ENCODE measurements at places on chromosomes 2 and 18. TPM values are rescaled to one million over a fixed set of nuclear protein-coding genes. Genes with fewer than 3 reads are reported as not detected.
A peak's percentile ranks its signal among the peaks of the same experiment; 100 is the strongest.

Gene STPG4
- not detected for total RNA-seq

Gene SPP2
- not detected for total RNA-seq

Gene NT5C1B
- not detected for total RNA-seq

Gene PID1
- 1.3 TPM for total RNA-seq

Gene SLC38A11
- total RNA-seq = not detected

Gene FAM228B
- total RNA-seq = 7.4 TPM

Gene UNC80
- total RNA-seq = 0.34 TPM

Gene CD226
- total RNA-seq = 0.23 TPM

Gene ADAM23
- total RNA-seq = 24.3 TPM

Gene RFX8
- total RNA-seq = 0.21 TPM

DNA sequence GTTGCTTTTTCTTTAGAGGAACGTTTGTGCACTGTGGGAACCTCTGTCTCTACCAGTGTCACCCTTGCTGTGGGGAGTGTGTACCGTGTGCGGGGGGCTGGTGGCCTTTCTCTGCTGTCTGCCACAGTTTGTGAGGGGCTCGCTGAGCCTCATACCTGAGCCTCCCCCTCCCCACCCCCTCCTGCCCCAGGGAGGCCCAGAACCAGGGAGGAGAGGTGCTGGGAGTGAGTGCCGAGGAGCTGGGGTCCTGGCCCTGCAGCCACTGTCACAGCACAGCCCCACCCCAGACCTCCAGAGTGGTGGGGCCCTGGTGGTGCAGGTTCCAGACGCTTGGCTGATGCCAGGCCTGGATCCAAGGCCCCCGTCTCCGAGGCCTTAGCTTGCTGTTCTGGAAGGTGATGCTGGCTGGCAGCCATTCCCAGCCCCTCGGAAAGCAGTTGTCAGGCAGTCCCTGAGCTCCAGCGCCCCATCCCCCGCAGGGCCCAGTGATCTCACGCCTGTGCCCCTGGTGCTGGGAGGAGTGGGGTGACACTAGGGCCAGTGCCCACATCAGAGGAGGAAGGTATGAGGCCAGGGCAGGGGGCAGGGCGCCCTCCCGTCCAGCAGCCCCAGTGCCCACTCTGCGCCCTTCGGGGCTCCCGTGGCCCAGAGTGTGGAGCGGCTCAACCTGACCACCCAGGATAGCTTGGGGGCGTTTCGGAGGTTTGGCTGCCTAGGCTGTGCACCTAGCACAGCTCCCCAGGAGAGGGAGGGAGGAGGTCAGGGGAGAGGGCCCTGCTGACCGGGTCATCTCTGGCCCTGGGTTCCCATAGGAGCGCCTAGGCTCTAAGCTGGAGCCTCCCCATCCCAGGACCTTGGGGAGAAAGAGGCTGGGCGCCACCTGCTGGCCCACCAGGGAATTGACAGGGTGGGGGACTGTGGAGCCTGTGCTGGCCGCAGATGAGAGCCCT, 53.0 kb upstream of the ALPP start:
- peak; percentile 80 for DNase-seq

- no peak for DNase-seq
Measured at GRCh38 chr2:190651413-190651812, 2.5 kb downstream of the NAB1 start.

DNA sequence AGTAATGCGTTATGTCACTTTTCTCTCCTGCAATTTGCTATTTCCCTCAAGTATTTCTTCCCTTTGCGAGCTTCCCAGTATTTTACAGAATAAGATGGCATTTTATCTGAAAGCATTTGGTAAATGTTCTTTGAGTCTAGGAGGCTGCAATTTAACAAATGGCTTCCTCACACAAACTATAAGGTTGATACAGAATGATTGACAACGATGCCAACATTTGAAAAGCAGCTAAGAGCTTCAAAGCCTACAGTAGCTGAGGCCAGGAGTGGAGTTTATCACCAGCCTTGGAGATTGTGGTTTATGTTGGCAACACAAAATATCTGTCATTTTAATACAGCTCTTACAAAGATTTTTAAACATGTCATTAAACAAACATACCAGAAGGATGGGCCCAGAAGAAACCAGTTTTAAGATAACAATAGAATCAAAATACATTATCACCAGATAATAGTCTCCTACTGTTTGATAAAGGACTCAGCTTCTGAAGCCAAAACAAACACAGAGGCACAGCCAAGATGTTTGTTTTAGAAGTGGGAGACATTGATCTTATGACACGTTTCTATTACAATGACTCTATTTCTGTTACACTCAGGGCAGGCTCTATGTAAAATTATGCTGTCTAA, 711.4 kb upstream of the ACVR2A start:
- DNase-seq = no peak

DNA sequence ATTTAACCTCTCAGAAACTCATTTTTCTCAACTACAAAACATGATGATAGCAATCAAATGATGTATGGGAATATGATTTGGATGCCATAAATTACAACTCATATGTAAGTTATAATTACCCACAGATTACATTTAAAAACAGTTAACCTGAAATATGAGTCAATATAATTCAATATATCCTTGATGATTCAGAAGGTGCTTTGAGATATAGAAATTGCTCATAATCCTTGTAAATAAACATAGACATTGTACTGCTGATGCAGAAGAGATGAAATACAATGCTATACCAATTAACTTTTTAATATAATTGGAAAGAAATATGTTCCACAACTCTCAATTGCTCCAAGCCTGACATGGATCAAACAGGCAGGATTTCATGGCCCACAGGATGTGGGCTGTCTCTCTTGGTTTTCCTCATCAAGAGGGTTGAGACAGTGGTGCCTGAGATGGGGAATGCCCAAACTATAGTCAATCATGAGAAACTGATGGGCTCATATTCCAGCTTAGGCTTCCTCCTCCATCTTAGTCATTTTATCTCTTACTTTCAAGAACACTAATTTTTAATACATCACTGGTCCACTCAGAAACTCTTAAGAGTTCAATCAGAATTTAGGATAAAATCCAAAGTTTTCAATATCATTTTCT, 49.4 kb downstream of the NCKAP5 start:
- no peak for DNase-seq

DNA sequence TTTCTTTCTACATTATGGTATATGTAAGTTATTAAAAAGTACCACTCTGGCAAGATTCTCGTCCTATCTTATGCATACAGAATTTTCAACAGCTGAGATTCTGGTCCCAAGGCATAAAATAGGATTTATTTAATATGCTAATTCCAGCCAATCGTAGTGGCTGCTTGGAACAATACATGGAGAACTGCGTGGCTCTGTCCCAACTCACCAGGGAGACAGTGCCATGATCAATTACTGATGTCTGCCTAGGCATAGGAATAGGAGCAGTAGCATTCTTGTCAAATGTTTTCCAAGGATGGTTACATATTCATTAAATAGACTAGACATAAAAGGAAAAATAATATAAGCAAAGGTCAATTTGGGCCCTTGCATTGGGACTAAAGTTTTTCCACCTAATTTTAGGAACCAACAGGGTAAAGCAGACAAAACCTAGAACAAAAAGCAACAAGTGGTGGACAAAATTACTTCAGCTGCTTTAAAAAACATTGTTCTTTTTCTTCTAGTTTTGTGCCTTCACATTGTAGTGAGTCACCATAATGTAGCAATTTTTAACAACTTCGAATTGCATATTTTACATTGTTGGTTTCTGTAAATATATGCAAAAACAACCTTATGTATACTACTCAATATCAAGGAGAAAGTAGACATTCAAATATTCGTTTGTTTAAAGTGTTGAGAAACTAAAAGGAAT, 232.8 kb upstream of the ATP5MC3 start:
- DNase-seq = no peak

- DNase-seq = no peak
Measured at GRCh38 chr2:19845323-19845920, 56.4 kb downstream of the TTC32 start.

DNA sequence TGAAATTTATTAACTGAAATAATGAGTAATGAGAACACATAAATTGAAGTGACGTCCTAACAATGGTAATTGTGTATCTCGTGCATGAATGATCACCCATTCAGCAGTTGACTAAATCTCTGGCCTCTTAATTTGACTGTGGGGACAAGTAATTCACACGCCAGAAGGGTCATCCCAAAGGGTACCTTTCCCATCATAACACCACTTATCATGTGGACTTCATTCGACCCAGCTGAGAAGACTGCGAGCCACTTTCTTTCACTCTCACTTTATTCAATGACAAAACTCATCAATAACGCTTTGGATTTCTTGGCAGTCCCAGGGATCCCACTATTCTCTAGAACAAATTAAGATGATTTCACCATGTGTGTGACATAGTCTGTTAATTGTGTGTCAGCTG, 62.7 kb upstream of the LYPD1 start:
- DNase-seq = no peak

DNA sequence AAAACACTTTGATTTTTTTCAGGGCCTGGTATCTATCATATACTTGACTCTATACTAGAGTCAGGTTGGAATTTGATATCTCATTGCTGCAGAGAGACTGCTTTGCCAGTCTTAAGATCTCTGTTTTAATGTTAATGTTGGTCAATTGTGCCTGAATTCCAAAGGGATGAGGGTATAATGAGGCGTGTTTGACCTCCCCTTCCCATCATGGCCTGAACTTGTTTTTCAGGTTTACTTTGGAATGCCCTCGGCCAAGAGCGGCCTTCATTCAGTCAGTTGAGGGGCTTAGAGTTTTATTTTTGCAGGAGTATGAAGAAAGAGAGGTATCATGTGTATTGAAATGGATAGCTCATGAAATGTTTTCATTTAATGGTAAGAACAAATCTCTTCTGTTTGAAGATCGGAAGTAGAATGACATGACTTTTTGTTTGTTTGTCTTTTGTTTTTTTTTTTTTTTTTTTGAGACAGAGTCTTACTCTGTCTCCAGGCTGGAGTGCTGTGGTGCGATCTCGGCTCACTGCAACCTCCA, 119.0 kb downstream of the KIAA1328 start:
- peak; percentile 56 for DNase-seq

- DNase-seq = no peak
Measured at GRCh38 chr2:237143676-237144440, 58.2 kb downstream of the COPS8 start.

DNA sequence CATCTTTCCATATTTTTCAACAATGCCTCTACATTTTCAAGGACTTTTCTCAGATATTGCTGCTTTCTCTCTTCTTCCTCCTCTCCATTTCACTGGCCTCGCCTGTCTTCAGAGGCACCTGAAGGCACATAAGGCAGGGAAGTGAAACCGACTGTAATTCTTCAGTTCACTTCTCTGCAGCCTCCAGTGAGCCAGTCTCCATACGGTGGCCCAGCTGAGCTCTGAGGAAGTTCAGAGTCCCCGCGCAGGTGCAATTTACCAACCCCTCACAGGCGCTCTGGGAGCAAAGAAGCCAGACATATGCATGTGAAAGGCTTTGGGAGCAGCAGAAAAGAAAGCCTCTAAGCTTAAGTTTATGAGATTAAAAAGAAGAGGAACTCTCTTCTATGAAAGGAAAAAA, 12.4 kb downstream of the KLHL14 start:
- DNase-seq = peak; percentile 63

DNA sequence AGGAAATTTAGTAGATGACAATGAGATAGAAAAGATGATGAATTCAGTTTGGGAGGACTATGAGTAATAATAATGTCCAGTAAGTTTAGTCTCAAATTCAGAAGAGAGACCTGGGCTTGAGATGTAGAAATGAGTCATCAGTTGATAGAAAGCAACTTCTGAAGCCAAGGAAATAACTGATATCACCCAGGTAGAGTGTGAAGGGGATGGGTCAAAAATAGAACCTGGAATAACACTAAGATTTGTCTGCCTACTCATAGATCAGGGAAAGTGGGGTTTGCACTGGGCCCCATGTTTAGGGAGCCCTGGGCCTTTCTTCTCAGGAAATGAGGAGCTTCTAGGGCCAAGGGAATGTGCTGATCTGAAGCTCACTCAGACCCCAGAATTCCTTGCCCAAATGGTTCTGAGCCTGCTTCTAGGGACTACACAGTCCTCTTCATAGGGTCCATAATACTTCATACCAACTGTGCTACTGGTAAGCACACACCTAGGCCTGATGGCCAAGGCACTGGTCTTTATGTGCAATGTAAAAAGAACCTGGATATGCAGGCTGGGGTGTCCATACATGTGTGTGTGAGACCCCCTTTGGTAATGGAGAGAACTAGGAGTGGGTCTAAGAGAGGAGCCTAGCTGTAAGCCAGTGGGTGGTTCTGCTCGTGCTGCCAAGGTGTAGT, 141.2 kb downstream of the IKZF2 start:
- DNase-seq = no peak

- DNase-seq = no peak
Measured at GRCh38 chr2:18104595-18105224, 226.2 kb downstream of the KCNS3 start.

GRCh38 chr2:146068051-146068450, 1548.1 kb upstream of the ZEB2 start:
- no peak for DNase-seq

DNA sequence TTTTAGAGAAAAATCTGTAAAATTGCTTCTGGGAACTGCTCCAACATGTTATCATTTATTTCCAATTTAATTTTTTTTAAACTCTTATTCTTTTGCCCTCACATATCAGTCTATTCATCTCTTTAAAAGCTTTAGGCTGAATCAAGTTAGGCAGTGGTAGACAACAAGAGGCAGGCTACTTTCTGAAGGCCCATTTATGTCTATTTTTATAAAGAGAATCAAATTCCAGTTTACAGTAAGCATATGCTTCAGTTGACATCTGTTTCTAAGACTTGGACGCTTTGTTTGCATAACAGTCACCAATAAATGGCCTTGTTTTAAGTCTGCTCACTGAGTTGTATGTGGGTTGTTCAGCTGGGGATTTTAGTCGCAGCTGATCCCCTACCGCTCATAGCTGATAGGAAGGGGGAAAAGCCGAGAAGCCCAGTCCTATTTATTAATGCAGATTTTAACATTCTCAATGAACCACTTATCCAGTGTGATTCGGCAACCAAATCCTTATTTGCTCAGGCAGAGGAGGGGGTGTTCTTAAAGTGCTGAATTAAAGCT, 260.4 kb upstream of the SIX3 start:
- DNase-seq = no peak

DNA sequence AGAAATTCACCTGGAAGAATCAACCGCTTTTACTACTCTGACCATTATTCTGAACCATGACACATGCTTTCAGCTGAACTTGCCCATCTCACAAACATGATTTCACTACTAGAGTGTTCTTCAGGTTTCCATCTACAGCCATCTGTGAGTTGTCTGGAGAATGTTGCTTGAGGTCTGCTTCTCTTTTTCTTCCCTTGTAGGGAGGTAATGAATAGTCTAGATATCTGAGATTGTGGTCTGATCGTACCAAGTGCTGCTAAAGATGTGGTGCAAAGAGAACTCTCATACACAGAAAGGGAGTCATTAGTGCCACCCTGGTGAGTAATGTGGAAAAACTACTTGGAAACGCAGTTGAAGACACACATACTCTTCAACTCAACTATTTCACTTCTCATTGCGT, 10.2 kb downstream of the SOWAHC start:
- DNase-seq = no peak
